ENCODE measurements at places on chromosomes 1 and 21.
A peak's percentile ranks its signal among the peaks of the same experiment; 100 is the strongest.

GRCh38 chr1:54378874-54379554 is 27.2 kb downstream of the SSBP3 start:
- no peak for DNase-seq

DNA sequence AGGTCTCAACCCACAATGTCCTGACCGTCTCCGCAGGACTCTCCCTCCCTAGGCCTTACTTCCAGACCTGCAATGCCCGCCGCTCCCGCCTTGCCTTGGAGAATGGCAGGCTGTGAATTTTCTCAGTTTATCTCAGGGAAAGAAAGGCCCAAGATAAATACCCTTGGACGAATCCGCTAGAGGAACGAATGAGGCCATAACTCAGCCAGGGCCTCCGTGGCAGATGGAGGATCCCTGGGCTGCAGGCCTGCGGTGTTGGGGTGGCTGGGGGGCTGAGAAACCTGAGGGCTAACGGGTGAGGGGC is 29.9 kb upstream of the DISP3 start:
- DNase-seq = no peak

DNA sequence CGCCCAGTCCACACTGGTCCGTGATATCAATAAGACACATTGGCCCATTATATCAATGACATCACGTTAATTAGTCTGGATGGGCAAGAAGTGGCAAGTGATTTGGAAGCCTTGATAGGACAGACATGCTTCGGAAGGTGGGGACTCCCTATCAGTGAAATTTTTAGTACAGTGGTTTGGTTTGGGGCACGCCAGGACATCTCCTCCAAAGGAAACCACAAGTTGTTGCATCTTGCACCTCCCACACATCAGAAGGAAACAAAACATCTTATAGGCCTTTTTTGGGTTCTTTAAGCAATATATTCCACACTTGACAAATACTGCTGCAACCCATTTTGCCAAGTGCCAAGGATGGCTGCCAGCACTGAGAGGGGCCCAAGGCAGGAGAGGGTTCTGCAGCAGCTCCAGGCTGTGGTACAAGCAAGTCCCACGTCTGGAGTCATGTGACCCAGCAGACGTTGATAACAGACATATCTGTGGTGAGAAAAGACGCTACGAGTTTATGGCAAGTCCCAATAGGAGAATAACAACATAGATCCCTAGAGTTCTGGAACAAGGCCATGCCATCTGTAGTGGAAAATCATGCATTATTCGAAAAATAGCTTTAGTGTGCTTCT is 95.3 kb upstream of the DISP3 start:
- DNase-seq = no peak

DNA sequence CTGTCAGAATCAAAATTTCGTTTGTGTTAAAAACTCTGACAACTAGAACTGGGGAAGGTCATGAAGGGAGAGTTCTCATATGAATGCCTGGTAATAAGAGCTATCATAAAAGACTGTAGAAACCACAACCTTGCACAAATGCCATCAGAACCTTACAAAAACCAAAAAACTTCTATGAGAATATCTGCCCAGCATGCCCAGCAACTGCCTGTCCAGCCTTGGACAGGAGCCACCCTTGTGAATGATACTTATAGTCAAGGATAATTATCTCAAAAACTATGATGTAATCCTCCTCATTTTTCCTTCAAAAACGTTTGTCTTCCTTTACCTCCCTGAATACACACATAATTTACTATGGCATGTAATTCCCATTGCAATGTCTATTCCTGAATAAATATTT is 53.4 kb upstream of the C1orf185 start:
- no peak for DNase-seq

DNA sequence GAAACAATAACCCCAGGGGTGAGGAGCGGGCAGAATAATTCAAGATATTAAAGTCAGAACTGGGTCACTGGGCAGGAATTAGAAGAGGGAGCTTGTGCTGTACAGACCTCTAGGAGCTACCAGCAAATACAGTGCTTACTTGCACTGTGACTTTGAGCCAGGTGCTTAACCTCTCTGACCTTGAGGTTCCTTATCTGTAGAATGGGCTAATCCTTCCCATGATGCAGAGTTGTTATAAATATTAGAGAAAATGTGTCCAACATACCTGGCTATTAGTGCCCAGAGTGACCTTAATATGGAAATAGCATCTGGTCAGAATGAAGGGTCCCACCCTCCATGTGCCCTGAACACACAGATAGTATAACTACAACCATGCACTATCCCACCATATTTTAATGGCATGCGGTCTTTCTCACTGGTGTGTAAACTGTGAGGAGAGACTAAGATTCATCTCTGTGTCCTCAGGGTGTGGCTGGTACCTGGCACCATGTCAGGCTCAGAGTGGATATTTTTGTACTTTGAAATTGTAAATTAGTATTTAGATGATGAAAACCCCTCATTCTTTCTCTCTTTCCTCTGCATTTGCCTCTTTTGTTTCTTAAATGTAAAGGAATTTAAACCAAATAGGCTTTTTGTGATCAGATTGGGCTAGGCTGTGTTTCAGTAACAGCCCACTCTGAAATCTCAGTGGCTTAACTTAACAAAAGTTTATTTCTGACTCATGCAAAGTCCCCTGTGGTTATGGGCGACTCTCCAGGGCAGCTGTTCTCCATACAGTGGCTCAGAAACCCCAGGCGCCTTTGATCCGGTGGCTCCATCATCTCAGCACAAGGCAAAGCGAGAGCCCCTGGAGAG is 60.0 kb upstream of the ROR1 start:
- peak; percentile 88 for DNase-seq

DNA sequence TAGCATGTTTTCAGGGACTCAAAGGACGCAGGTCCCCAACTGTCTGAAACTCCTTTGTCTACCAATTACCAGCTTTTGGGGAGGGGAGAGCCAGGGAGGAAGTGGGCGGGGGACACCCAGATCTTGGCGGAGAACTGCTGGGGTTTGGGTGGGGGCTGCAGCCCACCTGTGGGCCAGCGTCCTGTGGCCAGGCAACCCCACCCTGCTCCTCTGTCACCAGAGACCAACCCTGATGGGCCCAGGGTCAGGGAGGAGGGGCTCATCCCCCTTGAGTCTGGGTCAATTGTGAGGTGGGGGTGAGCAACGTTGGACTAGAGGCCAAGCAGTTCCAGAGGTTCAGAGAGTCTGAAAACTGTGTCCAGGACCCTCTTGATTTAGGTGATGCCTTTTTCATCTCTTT is 96.1 kb upstream of the TARDBP start:
- DNase-seq = no peak

- no peak for DNase-seq
These were observed 539 bp downstream of the ANP32E start for GRCh38 chr1:150235294-150235851.

DNA sequence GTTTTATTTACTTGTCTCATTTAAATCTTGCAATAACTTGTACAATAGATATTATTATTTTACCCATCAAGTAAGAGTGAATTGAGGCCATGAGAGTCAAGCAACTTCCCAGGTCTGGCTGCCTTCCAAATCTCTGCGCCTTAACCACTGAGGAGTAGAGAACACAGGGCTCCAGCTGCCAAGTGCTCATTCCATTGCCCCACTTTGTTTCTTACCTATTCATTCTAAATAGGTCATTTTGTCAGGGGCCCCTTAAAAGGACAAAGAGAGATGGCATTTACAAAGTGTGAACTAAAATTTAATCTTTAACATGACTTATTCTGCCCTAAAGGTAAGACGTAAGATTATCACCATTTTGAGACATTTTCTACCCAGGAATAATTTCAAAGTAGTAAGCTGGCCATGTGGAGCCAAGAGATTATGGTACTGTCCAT is 3.5 kb downstream of the PPP1R15B start:
- DNase-seq = no peak

GRCh38 chr1:19124273-19124672 is 85.8 kb downstream of the UBR4 start:
- DNase-seq = no peak

GRCh38 chr1:56029319-56030003 is 549.9 kb downstream of the PLPP3 start:
- DNase-seq = no peak

- DNase-seq = no peak
These were observed 134.1 kb upstream of the VAMP3 start for GRCh38 chr1:7636795-7637526.

DNA sequence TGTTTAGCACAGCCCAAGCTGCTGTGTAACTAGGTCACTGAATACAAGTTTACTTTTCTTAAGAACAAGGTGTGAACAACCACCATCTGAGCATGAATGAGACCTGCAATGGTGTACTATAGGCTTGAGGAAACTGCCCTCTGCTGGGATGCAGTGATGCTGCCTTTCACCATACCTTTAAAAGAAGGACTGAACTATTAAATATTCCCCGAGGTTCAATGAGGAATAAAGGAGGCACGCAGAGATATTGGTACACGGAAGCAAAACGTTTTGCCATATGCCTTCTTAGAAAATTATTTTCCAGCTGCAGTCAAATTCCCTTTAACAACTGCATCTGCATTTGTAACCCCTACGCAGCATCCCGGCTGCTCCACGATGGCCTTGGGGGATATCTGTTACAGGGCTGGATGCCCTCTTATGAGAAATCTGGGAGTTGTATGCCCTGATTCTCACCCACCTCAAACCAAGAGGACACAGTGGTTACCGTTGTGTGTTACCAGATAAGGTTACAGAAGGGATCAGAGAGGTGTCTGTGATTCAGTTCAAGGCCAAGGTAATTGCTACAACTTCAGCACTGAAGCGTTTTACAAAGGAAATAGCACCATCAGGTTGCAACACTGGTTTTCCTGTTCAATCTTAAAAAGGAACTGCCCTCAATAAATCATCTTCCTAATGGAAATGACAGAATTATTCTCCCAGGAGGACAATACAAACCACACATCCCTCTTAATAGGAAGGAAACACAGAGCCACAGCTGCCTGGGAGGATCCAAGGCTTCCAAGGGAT is 470.5 kb downstream of the LTN1 start:
- DNase-seq = peak; percentile 74

DNA sequence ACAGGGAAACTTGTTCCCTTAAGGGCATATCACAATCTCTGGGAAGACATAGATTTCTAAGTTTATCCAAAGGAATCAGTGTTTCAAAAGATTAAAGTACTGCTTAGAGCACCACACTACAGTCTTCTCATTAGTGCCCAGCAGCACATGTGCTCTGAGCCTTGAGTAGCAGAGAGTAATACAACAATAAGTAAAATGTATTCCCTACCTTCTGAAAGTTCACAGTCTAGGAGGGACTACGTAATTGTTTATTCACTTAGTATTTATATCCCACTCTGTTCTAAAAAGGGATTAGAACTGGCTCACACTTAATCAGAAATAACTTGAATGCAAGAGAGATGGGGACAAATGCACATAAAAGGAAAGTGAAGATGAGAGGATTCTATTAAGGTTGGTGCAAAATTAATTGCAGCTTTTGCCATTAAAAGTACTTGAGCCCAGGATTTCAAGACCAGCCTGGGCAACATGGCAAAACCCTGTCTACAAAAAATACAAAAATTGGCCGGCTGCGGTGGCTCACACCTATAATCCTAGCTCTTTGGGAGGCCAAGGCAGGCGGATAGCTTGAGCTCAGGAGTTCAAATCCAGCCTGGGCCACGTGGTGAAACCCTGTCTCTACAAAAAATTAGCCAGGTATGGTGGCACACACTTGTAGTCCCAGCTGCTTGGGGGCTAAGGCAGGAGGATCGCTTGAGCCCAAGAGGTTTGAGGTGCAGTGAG is 9.0 kb downstream of the SYNC start:
- DNase-seq = no peak

All from HFF-Myc (cell line).